ENCODE measurements at places on chromosomes 2 and 18. TPM values are rescaled to one million over a fixed set of nuclear protein-coding genes. Genes with fewer than 3 reads are reported as not detected.

The DHRS9 gene
- total RNA-seq: 11.5 TPM

- no peak for DNase-seq
Measured at GRCh38 chr2:205364261-205364660, 318.0 kb upstream of the NRP2 start.

GRCh38 chr2:80326214-80326613 lies 21.7 kb upstream of the LRRTM1 start:
- no peak for DNase-seq

- no peak for DNase-seq
Measured at GRCh38 chr2:16311521-16312440, 353.9 kb downstream of the CYRIA start.

- no peak for DNase-seq
Measured at GRCh38 chr18:45007531-45007930, 326.8 kb downstream of the SETBP1 start.

DNA sequence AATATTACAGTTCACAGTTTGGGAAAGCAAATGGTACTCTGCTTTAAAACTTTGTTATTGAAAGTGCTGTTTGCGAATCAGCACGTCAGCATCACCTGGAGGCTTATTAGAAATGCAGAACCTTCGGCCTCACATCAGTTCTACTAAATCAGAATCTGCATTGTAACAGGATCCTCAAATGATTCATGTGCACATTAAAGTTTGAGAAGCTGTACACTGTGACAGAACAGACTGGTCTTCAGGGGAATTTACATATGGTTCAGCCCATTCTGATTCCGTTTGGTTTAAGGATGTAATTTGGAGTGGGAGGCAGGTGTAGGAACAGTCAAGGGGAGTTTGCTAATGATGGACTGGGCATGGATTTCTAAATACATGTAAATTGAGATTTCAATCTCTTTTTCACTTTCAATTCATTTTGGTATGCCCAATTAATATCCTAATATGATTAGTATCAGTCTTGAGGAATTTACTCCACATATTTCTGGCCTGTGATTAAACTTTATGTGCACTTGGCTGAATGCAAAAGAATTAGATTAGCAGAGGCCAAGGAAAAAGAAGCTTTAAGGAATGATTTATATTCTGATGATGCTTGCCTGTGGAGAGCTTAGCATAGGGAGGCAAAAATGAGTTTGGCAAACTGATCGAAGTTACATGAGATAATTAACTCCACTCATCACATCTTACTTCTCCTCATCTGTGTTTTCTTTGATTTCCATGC lies 248.8 kb downstream of the XIRP2 start:
- no peak for DNase-seq

- DNase-seq: no peak
Measured at GRCh38 chr18:75455249-75456198, 28.0 kb upstream of the SMIM21 start.

DNA sequence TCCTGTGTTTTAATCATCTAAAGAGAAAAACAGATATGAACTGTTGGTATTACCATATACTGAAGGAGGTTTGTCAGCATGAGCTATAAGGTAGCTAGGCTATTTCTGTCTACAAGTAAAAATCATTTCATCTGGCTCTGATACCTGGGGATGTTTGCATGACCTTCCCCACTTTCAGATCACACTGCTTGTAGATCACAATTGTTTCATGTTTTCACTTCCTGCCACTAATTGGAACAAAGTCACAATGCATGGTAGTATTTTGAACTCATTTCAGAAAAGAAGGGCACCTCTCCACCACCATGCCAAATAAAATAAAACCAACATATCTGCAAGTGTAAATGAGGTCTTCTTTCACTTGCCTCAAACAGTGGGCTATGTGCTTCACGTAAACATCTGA lies 37.8 kb downstream of the NYAP2 start:
- DNase-seq: no peak

GRCh38 chr18:65760457-65760856 lies 9.6 kb downstream of the CDH7 start:
- no peak for DNase-seq

- DNase-seq: no peak
Measured at GRCh38 chr2:237196866-237197618, 111.4 kb downstream of the COPS8 start.

DNA sequence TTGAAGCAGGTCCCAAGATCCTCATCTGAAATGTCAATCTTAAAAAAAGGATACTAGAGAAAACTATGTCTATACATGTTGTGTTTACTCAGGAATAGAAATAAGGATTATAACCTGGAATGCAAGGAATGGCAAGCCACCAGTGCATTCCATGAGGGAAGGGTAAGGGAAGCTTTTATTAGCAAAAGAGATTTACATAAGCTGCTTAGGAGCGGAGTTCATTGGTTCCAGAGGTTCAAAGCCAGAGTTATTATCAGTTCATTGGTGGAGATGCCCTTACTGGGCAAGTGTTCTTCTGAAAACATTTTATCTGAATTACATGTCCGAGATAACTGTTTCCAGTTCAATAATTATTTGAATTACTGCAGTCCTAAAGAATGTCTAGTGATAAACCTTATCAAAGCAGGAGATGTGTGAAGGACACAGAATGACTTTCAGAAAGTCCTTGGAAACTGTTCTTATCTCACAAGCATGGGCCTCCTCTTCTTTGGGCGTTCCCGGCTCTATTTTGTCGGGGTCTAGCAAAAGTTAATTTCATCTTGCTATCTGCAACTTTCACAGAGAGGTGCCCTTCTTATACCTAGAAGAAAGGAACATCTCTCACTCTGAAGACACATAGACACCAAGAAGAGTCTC lies 23.5 kb downstream of the COMMD1 start:
- DNase-seq: no peak

- no peak for DNase-seq
Measured at GRCh38 chr18:3877678-3878077, 427.7 kb downstream of the TGIF1 start.

DNA sequence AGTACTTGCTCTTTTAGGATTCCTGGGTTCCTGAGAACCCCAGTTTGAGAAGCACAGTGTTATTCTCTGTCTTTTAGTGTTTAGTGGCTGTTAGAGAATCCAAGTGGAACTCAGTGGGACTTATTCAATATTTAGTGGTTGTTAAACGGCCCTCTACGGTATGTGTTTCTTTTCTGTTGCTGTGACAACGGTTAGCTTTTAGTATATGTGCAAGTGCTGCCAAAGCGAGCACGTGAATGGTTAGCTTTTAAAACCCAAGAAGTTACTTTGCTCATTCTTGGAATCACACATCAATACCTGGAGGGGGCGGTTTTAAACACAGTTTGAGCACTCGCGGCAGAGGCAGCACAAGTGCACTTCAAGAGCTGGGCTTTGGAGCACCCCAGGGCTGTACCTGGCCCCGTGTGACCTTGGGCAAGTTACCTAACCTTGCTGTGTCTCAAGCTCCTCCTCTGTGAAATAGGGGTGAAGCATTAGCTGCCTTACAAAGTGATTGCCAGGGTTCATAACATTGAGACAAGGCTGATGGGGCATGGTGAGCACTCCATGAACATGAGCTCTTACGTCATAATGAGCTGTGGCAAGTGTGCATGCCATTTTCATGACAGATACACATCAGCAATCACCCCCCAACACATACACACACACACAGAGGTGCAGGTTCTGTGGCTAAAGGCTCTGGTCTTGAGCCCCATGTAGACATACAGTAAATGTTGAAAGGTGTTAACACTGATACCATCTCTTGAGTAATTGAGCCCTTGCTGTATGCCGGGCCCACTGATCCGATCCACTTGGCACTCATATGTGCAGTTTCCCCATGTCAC lies 234.1 kb downstream of the ALPK2 start:
- DNase-seq: no peak
